ENCODE measurements at places on chromosomes 4 and X.

DNA sequence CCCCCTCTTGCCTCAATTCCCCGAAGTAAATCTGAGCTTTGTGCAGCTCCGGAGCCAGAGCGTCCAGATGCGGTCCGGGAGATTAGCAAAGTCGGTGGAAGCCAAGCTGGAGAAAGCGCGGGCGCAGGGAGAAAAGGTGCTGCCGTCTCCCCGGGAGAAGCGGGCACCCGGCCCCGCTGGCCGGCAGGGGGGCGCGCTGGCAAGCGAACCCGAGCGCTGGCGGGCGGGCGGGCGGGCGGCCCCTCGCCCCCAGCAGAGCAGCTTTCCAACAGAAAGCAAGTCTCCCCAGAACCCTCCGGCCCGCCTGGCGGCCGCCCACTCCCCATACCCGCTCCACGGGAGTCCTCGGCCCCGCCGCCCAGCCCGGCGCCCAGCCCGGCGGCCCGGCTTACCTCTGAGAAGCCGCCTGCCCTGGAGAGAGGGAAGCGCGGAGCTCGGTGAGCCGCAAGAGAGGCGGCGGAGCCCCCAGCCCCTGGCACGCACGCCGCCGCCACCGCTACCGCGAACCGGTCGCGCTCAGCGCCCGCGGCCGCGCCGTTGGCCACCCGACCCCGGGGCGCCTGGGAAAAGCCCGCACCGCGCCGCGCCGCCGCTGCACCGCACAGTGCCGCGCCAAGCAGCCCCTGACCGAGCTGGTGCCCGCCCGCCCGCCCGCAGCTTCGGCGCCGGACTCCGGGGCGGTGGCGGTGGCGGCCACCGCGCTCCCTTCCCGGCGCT is 529 bp upstream of the CITED1 start:
- DNase-seq: no peak

DNA sequence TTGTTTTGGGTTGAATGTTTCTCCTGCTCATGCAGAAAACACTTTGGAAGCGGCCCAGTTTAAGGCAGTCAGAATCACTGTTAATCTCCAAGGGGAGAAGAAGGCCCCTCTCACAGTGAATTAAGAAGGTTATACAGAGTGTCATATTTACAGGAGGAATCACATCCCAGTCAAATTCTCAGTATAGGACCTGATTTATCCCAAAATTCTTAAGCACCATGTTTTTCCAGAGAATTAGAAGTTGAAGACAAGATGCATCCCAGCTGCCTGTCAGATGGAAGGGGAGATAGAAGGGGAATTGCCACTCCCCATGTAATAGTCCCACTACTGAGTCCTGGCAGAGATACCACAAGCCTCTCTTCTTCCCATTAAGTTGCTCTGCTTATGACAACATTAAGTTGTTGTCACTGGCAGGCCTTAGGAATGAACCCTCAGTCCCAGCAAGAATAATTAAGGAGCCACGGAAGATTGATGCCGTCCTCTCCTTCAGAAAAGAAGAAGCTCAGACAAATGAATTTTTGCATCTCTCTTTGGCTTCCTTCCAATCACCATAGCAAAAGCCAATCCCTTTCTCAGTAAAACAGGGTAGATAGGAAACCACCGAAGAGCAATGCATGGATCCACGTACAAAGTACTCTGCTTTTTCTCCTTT is 138.4 kb downstream of the LDB2 start:
- DNase-seq: no peak

GRCh38 chr4:37597034-37597433 is 89.1 kb downstream of the RELL1 start:
- no peak for DNase-seq

GRCh38 chr4:7295911-7296660 is 103.7 kb downstream of the SORCS2 start:
- DNase-seq: no peak
